ENCODE measurements at places on chromosomes 3 and 15.

DNA sequence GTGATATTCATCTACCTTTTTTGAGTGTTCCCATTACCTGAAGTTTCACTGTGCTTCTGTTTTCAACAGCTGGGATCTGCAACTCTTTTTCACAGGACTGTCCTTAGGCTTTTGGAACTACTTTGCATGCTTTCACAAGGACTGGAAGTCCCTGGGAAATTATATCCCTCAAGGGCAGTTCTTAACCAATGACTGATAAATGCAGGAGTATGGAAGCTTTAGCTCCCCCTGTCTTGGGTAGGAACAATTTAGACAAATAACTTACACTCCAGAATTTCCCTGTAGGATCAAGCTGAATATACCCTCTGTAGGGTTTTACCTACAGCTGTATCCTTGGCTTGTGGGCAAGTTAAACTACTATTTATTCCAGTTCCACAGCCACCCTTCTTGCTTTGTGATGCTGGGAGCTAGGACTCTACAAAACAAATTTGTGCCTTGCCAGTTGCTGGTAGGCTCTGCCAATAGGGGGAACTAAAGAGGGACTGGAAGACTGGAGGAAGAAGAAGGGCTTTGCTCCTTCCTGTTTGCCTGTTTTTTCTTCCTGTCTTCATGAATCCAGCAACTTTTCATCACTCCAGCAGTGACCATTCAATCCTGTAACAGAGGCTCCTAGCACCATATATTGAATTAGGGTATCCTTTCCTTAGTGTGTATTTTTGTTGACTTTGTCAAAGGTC lies 6.8 kb upstream of the ZNF280D start:
- DNase-seq = no peak

GRCh38 chr15:66494262-66494661 lies 3.3 kb downstream of the SNAPC5 start:
- DNase-seq = no peak

- no peak for DNase-seq
Measured at GRCh38 chr3:146259880-146260589, 9.1 kb upstream of the PLSCR4 start.

DNA sequence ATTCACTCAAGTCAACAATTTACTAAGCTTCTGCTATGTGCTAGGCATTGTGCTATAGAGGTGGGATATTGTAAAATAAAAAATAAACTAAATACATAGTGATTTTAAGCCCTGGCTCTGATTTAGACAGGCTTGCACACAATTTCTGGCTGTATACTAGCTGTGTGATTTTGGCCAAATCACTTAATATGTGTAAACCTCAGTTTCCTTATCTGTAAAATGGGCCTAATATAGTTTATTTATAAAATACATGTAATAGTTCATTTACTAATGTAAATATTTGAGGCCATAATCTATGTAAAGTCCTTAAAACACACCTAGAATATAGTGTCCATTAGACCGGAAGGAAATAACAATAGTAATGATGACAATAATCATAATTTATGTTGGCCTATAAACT lies 363.1 kb downstream of the CLSTN2 start:
- no peak for DNase-seq

GRCh38 chr3:27789420-27789819 lies 67.3 kb upstream of the EOMES start:
- DNase-seq = no peak

GRCh38 chr15:25858952-25859760 lies 4.0 kb downstream of the ATP10A start:
- DNase-seq = no peak

Measured in AG04450 (cell line).